ENCODE measurements at places on chromosomes 12 and 14. TPM values are rescaled to one million over a fixed set of nuclear protein-coding genes. Genes with fewer than 3 reads are reported as not detected.

DNA sequence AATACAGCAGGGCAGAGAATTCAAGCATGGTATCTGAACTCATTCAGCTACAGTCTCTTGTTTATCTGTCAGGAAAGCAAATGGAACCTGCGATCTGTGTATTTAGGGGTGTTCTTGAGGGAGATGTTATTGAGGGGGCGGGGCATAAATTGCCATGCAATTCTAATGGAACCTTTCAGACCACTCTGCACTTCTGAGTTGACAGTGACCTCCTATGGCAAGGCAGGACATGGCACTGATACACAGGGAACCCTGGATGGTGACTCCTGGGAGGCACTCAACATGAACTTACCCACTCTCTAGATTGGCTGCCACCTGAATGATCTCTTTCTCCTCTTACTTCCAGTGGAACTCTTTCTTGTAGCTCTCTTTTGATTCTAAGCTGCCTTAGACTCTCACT, 787.3 kb downstream of the VRK1 start:
- no peak overlapping the region for H3K4me3 ChIP-seq
- H3K4me1 ChIP-seq, result peaks cover 2% of the 10 kb centered on the region
- H3K36me3 ChIP-seq, result no peaks in the 10 kb centered on the region
- no peak overlapping the region for H3K27ac ChIP-seq
- no peaks in the 10 kb centered on the region for H3K27me3 ChIP-seq

BCL2L14 gene
- polyA plus RNA-seq, result 3.0 TPM

DNA sequence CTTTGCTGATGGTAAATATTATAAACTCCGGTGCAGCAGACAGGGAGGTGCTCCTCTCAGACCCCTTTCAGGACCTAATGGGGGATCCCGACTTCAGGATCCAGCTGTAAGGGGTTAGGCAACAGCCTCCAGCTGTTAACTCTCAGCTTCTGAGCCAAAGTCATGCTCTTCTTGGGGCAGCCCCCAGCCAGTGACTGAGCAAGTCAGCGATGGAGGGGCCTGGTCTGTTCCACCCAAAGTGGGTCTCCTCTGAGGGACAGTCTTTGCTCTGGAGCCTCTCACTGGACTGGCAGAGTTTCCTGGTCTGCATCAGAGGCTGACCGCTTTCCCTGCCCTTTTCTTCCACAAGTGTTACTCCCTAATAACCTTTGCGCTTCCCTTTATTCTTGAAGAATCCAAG, 184.2 kb upstream of the DIO3 start:
- H3K27me3 ChIP-seq, result peaks cover 3% of the 10 kb centered on the region
- no peaks in the 10 kb centered on the region for H3K36me3 ChIP-seq
- DNase-seq, result no peak
- H3K4me3 ChIP-seq, result no peak overlapping the region
- H3K4me1 ChIP-seq, result no peaks in the 10 kb centered on the region

DNA sequence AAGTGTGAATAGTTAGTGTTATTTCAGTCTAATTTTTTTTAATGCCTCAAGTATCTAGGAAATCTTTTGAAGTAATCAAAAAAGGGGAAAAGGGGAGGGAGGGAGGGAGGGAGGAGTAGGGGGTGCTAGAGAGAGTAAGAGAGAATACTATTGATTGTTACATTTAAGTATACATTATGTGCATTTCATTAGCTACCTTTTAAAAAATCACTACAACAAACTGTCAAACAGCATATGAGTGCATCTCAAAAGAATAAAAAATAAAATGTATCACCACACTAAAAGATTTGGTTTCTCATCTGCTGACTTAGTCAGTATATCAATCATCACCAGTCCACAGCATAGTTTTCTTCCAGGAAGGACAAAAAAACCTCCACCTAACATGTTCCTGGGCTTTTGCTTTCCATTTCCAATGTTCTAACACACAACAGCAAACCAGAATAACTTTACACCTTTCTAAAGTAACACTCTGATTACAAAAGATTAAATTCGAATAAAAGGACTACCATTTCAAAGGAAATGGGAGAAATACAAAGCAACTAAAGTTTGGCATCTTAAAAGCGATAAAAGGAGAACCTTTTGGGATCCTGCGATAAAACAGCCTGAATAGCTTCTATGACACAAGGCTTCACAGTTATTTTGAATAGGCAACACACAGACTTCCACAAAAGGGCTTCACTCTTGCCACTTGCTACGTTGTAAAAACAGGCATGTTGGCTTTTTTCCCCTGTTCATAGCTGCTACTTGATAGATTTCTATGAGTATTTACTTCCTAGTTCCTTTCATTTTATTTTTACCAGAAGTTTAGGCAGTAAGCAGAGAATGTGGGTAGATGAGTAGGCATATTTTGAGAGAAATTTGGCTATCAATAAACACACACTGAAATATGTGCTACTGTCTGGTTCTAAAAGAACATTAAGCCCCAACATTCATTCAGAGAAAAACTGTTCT, 160.9 kb downstream of the EPS8 start:
- no peak overlapping the region for H3K4me3 ChIP-seq
- no peaks in the 10 kb centered on the region for H3K4me1 ChIP-seq
- no peak for DNase-seq
- H3K36me3 ChIP-seq, result no peaks in the 10 kb centered on the region
- no peaks in the 10 kb centered on the region for H3K27me3 ChIP-seq
- no peak overlapping the region for H3K27ac ChIP-seq

DNA sequence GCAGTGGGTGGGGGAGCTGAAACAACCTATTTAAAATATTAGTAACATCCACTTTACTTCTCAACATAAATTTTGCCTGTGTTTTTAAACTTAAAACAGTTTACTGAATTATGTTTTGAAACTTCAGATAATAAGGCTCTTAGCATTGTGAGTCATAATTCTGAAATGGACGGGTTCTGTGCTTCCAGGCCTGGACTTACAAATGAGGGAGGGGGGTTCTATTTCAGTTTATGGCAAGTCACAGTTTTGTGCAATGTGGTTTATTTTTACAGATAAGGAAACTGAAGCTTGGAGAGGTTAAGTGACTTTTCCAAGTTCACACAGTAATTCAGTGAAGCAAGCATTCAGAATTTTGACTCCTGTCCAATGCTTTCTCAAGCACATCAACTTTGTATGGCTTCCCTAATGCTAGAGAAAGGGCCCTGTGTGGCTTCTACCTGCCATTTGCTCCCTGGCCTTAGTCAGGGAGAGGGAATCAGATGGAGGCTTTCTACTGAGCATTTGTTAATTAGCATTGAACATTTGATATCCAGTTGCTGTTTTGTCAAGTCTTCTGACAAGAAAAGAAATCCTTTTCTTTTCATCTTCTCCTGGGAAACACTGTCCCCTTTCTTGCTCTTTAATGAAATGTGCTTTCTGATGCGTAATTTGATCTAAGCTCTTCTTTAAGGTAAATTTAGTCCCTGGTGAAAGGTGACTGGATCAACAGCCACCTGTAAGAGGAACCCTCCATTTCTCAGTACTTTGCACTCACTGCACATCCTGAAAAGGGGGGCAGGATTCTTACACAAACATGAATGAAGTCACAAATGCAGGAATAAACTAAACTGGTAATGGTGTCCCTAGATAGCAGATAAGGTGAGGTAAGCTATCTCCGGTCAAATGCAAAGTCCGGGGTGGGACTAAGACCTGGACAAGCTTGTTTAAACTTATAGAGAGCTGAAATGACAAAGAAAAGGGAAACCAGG, 2.5 kb upstream of the SALL2 start:
- H3K27me3 ChIP-seq, result peaks cover 3% of the 10 kb centered on the region
- H3K27ac ChIP-seq, result peak overlapping the region; percentile 53
- H3K4me1 ChIP-seq, result peaks cover 8% of the 10 kb centered on the region
- H3K36me3 ChIP-seq, result no peaks in the 10 kb centered on the region
- no peak for DNase-seq
- no peak overlapping the region for H3K4me3 ChIP-seq

- H3K27ac ChIP-seq, result no peak overlapping the region
- no peak for DNase-seq
Observed at GRCh38 chr12:79681008-79681590, 9.7 kb downstream of the PAWR start.

- no peak for DNase-seq
- H3K36me3 ChIP-seq, result no peaks in the 10 kb centered on the region
- H3K4me3 ChIP-seq, result no peak overlapping the region
- H3K27me3 ChIP-seq, result no peaks in the 10 kb centered on the region
- H3K27ac ChIP-seq, result no peak overlapping the region
- peaks cover 8% of the 10 kb centered on the region for H3K4me1 ChIP-seq
Observed at GRCh38 chr14:35988972-35989690, 163.0 kb downstream of the BRMS1L start.

GRCh38 chr12:12822886-12823285, 9.7 kb downstream of the DDX47 start:
- H3K4me1 ChIP-seq, result no peaks in the 10 kb centered on the region
- H3K36me3 ChIP-seq, result peaks cover 49% of the 10 kb centered on the region
- H3K27me3 ChIP-seq, result no peaks in the 10 kb centered on the region
- no peak overlapping the region for H3K27ac ChIP-seq
- no peak for DNase-seq
- H3K4me3 ChIP-seq, result no peak overlapping the region

PPFIA2 gene
- 0.23 TPM for polyA plus RNA-seq

MYO1H gene
- 0.14 TPM for polyA plus RNA-seq

EID3 gene
- polyA plus RNA-seq, result 7.8 TPM

DNA sequence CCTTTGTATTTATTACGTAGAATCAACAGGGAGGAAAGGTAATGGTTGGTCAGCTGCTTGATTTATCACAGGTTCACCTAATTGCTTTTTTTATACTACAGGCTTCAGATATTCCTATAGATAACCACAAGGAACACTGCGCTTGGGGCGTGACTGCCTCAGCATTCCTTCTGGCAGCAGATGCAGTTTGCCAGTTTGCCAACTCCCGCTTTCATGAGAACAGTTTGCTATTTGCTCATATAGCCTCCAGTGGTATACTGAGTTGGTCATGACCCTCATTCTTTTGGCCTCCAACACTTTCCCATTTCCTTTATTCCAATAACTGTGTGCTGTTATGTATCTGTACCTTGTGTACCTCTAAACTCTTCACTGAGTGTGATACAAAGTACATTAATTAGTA, 38.6 kb upstream of the ACSM4 start:
- no peak overlapping the region for H3K4me3 ChIP-seq
- H3K4me1 ChIP-seq, result no peaks in the 10 kb centered on the region
- no peak for DNase-seq

DNA sequence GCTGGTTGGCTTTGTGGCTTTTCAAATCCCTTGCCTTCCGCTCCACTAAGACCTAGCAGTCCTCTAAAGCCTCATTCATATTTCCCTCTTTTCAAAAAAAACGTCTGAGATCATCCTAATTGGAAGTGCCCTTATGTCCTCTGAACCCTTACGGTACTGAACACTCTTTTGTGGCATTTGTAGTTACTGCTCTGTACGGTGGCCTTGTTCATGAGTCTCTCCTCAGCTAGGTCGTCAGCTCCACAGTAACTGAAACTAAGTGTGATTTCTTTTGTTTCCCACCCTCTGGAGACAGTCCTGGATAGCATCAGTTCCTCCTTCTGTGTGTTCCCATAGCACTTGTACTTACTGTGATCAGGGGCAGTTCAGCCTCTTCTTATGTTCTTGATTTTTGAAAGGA, 49.7 kb downstream of the DAAM1 start:
- no peaks in the 10 kb centered on the region for H3K27me3 ChIP-seq
- H3K4me1 ChIP-seq, result no peaks in the 10 kb centered on the region
- H3K4me3 ChIP-seq, result no peak overlapping the region
- DNase-seq, result no peak
- no peaks in the 10 kb centered on the region for H3K36me3 ChIP-seq
- H3K27ac ChIP-seq, result no peak overlapping the region

GRCh38 chr12:56205445-56205844, 16.2 kb upstream of the SMARCC2 start:
- no peak for DNase-seq
- H3K27me3 ChIP-seq, result no peaks in the 10 kb centered on the region
- peaks cover 54% of the 10 kb centered on the region for H3K36me3 ChIP-seq
- no peak overlapping the region for H3K27ac ChIP-seq
- no peak overlapping the region for H3K4me3 ChIP-seq

GRCh38 chr12:26275313-26276131, 80.1 kb downstream of the SSPN start:
- no peak overlapping the region for H3K4me3 ChIP-seq
- H3K4me1 ChIP-seq, result peaks cover 42% of the 10 kb centered on the region
- H3K36me3 ChIP-seq, result no peaks in the 10 kb centered on the region
- no peak for DNase-seq

GRCh38 chr12:12804432-12804886, 8.7 kb upstream of the DDX47 start:
- H3K4me1 ChIP-seq, result peaks cover 25% of the 10 kb centered on the region
- no peak overlapping the region for H3K4me3 ChIP-seq
- no peak overlapping the region for H3K27ac ChIP-seq

- H3K27me3 ChIP-seq, result no peaks in the 10 kb centered on the region
- DNase-seq, result no peak
- no peaks in the 10 kb centered on the region for H3K36me3 ChIP-seq
- H3K4me1 ChIP-seq, result no peaks in the 10 kb centered on the region
Observed at GRCh38 chr14:34356264-34356654, 105.8 kb downstream of the SPTSSA start.

DNA sequence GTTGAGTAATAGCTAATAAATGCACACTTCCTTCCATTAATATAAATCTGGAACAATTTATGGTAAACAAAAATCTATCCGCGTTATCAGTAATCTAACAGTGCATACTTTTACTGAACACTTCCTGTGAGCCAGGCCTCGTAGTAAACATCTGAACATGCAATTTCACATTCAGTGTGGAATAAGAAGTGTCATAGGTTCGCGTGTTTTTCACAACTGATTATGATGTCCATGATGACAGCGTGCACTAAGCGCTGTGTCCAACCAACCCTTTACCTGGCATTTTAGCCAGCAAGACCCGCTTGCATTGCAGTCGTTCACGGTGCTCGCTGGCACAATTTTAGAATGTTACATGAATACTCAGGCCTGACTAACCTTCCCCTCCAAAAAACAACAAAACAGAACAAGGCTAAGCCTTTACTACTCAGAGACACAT, 2.1 kb downstream of the PNMA1 start:
- H3K4me3 ChIP-seq, result peak overlapping the region; percentile 69
- H3K27me3 ChIP-seq, result no peaks in the 10 kb centered on the region
- H3K4me1 ChIP-seq, result peaks cover 5% of the 10 kb centered on the region
- peaks cover 11% of the 10 kb centered on the region for H3K36me3 ChIP-seq
- DNase-seq, result no peak
- peak overlapping the region; percentile 22 for H3K27ac ChIP-seq

GRCh38 chr14:34300330-34300729, 161.7 kb downstream of the SPTSSA start:
- DNase-seq, result no peak
- no peak overlapping the region for H3K4me3 ChIP-seq
- H3K4me1 ChIP-seq, result no peaks in the 10 kb centered on the region
- no peaks in the 10 kb centered on the region for H3K27me3 ChIP-seq
- H3K36me3 ChIP-seq, result no peaks in the 10 kb centered on the region

DNA sequence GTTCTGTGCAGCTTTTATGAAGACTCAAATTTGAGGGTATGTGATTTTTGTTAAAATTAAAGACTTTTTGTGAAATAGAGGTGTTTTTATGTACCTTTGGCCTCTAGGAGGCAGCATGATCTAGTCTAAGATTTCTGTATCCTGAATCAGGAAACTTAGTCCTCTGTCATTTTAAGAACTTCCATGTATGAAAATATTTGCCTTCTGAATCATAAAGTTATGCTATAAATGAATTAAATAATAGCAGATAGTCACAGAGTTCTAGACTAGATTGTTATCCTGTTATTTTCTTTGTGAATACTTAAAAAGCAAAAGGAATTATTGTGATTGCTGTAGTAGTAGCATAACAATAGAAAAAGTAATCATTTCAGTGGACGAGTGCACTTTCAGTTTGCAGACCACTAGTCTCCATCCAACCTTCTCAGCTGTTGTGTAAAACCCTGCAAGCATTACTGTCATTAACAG, 56.3 kb downstream of the FGD4 start:
- DNase-seq, result peak; percentile 56
- no peak overlapping the region for H3K4me3 ChIP-seq
- H3K36me3 ChIP-seq, result no peaks in the 10 kb centered on the region
- no peak overlapping the region for H3K27ac ChIP-seq
- no peaks in the 10 kb centered on the region for H3K4me1 ChIP-seq

TBC1D30 gene
- polyA plus RNA-seq, result 0.91 TPM
